Left renal cortex interstitium (tissue), 4 donors: ENCODE measurements at places on chromosomes 5 and 9.

DNA sequence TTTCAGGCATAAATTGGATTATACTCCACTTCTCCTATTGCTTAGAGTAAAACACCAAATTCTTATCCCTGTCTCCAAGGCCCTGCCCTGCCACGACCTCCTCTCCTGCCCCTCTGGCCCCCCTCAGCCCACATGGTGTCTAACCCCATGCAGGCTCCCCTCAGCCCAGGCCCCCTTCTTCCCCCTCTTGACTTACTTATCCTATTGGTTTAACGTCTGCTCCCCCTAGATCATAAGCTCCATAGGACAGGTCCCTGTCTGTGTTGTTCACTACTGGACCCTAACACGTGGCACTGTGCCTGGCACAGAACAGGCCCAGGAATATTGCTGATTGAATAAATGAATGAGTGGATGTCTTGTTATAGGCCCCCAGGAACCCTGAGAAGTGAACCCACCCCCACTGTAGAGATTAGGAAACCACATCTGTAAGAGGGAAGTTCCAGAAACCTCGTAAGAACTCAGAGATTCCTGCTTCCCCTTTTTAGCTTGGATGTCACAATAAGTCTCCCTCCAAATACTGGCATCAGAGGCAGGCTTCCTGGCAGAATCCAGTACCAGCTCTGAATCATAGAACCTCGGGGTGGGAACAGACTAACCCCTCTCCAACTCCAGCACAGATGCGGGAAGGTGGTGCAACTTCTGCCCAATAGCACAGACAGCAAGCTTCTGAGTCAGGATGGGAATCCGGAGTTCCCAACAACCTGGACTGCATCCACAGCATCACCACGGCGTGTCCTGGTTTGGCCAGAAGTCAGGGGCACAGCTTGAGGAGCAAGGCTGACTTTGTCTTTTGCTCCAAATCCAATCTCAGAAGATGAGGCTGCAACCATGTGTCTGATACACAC is 31.5 kb downstream of the HRH2 start:
- no peak for DNase-seq

DNA sequence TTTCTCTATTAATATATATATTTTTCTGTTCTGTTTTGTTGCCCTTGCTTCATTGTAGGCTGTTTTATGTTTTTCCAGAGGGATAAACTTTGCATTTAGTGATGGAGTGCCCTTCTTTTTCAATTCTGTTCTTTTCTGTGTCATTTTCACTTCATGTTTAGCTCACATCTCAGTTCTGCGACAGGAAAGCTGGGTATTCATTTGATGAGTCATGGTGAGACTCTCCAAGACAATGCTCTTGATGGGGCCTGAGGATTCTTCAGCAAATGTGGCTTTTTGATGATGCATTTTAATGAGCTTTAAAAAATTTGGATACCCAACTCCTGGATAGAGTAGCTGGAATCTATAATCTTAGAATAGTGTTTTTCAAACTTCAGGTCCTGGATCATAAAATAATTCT is 56.5 kb upstream of the SPATA31D4 start:
- DNase-seq: no peak

- DNase-seq: peak; percentile 49
Observed at GRCh38 chr5:147336876-147337275, 102.0 kb downstream of the STK32A start.

- DNase-seq: no peak
Observed at GRCh38 chr5:55991768-55992486, 2.8 kb downstream of the IL6ST start.

GRCh38 chr5:92543201-92543600 is 1037.8 kb downstream of the NR2F1-AS1 start:
- DNase-seq: no peak

GRCh38 chr9:31790720-31791119 is 593.7 kb upstream of the ACO1 start:
- DNase-seq: no peak

DNA sequence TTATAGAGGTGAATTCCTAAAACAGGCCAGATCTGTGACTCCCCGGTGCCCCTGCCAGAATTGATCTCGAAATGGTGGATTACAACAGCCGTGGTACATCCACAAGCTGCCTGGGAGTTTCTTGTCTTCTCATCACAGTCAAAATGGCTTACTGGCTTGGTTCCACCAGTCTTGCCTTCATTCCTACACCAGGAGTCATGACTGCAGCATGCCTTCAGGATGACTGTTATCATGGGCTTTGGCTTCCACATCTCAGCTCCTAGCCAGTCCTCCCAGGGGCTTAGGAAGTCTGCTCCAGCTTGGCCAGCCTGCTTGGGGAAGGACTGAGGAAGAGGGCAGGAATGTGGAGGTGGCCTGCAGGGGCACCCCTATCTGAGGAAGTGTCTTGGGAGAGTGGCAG is 132.9 kb upstream of the NR3C1 start:
- DNase-seq: no peak

DNA sequence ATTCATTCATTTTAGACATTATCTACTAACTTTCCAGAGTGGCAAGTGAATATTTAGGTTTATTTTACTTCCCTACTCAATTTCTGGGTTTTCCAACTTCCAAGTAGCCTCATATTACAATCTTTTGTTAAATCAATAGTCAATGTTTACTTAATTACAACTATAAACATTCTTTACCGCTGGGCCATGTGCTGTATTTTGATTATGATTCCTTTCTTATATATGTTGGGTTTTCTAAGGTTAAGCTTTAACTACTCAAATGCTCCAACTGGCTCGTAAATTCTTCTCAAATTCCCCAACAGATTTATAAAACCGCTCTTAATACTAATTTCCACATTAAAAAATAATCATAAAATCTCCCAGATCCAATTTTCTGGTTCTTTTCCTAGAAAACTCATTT is 110.1 kb upstream of the ABCA1 start:
- DNase-seq: no peak

- DNase-seq: no peak
Observed at GRCh38 chr5:158874792-158875191, 224.9 kb downstream of the EBF1 start.
